Effector CD4-positive, alpha-beta T cell (primary cell): ENCODE measurements at places on chromosomes 7 and 10.

DNA sequence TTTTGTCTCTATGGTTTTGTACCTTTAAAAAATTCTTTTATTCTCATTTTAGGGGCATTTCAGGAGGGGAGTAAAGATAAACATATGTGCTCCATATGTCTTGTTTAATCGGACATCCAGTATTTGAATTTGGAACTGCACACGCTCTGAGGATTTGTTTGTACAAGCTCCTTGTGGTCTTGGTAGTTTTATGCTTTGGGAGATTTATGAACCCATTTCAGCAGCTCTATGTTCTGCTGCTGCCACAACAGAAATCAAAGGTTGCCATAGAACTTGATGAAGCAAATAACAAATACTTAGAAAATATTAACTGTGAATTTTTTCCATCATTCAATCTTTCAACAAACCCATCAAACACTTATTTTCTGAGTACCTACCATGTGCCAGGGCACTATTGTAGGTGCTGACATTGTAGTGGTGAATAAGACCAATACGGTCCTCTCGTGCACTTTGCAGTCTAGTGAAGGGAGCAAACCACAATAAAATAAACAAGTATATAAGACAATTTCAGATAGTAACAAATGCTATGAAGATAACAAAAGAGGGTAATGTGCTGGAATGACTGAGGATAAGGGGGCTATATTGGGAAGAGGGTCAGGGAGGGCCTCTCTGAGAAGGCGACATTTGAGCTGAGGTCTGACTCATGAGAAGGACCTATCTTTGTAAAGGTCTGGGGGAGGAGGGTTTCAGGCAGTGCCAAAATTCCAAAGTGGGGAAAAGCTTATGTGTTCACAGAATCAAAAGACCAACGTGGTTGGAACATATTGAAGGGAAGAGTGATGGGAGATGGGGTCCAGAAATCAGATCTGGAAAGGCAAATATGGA is 30.4 kb downstream of the MYPN start:
- no peak for DNase-seq

- no peak for DNase-seq
Measured at GRCh38 chr10:28963539-28964221, 286.4 kb downstream of the BAMBI start.

GRCh38 chr10:44760513-44760912 is 150.6 kb upstream of the TMEM72 start:
- DNase-seq = no peak

DNA sequence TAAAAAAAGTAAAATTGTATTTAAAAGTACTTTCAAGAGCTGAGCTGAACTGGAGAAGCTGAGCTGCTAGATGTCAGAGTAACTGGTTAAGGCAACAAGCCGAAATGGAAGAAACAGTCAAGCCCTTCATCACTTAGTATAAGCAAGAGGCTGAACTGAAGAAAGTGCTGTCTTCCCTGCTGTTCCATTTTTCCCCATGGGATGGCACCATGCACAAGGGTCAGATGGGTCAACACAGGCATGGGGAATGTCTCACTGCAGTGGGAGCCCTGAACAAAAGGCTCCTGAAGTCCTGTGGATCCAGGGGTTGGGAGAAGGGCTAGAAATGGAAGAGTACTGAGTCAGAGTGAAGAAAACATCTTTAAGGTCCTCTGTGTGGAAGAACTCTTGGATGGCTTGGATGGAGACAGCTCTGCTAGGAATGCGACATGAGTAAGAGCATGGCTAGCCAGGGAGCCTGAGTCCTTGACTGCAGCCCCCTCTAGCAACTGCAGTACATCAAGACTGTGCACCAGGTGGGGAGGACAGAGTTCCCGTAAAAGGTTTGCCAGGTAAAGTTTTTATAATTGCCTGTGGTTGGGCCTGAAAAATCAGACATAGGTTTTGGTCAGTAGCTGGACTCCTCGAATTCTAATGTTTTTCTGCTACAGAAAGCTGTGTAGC is 348.3 kb downstream of the GPR158 start:
- no peak for DNase-seq

DNA sequence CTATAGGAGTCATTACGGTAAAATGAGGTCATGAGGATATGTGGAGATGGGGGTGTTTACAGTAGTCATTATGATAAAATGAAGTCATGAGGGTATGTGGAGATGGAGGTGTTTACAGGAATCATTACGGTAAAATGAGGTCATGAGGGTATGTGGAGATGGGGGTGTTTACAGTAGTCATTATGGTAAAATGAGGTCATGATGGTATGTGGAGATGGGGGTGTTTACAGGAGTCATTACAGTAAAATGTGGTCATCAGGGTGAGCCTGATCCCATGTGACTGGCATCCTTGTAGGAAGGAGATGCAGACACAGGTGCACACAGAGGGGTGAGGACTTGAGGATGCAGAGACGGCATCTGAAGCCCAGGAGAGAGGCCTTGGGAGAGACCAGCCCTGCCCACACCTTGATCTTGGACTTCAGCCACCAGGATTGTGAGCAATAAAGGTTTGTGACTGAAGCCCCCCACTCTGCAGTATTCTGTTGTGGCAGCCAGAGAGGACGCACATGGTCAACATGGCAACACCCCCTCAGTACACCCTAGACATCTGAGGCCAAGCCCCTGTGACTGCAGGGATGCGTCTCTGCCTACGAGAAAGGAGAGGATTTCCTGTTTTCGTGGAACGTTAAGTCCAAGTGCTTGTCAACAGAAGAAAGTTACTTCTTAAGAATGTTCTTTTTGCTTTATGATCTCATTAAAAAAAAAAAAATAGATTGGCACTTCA is 544.4 kb downstream of the DNAJB6 start:
- DNase-seq = no peak

GRCh38 chr7:126222782-126223181 is 1030.0 kb downstream of the GRM8 start:
- DNase-seq = no peak

GRCh38 chr10:43352951-43353350 is 18.5 kb upstream of the FXYD4 start:
- no peak for DNase-seq

DNA sequence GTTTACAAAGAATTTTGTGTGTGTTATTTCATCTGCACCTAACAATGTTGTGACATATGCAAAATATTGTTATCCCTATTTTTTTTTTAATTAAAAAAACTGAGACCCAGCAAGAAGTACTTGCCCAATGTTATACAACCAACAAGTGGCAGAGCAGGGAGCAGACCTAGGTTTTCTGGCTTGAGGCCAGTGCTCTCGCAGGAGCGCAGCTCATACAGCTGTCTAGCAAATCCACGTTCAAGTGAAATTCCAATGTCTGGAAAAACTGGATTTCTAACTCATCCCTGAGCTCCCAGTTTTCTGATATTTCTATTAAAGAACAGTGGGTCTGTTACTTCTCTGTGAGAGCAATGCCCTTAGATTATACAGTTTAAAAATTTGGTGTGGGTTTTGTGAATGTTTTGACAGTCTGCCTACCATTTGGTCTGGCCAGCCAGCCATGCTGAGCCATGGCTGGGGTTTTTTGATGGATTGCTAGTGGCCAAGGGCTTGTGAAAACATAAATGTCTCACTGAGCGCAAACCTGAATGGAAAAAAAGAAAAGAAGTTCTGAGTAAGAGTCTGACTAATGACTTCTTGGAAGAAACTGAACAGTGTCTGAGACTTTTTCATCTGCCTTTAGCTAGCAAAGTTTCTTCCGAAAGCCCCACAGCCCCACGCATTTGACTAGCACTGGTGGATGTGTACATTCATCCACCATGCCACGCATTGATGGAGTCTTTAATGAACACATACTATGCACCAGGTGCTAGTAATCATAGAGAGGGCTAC is 15.4 kb upstream of the PRF1 start:
- DNase-seq = no peak

DNA sequence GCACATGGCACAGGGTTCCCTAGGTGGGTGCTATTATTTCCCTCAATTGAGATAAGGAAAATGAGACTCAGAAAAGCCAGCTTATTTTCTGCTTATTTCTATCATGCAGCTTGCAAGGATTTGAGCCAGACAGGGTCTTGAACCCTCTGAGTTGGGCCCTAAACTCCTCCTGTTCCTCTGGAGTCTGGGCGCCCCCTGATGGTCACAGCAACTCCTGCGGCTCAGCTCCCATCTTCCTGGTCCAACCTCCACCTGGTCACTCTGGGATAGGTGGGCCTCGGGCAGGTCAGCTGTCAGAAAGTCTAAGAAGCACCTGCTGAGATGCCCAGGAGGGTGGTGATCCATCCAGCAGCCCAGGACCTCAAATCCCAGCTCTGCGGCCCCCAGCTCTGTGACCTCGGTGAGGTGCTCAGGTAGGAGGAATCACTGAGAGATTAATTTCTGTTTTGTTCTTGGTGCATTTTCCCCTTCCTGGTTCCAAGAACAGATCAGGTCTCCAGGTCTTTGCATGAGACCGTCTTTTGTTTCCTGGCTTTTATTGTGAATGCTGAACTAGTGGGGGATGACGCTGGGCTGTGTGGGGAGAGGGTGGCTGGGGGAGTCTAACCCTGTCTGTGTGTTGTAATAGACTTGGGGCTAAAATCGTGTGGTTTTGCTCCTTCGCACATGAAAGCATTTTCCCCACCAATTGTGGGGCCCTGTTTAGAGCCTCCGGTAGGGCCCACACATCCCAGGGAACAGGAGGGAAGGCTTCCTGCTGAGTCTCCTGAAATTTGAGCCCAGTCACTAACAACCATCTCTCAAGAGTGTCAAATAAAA is 32.8 kb downstream of the TMEM130 start:
- DNase-seq = no peak

DNA sequence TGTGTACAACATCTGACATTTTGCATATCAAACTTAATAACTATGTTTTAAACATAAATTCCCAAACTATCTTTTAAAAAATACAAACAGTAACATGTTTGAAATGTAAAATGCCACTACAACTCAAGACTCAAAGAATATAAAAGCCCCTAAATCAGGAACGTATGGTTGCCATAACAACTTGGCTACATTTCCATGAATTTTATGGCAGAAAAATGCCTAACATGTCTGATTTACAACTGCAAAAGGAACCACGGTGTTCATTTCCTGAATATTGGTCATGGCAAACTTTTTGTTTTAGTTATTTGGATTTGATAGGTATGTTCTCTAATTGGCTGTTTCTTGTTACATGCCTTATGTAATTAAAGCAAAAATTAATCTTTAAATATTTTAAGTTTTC is 2.0 kb downstream of the SOSTDC1 start:
- no peak for DNase-seq

DNA sequence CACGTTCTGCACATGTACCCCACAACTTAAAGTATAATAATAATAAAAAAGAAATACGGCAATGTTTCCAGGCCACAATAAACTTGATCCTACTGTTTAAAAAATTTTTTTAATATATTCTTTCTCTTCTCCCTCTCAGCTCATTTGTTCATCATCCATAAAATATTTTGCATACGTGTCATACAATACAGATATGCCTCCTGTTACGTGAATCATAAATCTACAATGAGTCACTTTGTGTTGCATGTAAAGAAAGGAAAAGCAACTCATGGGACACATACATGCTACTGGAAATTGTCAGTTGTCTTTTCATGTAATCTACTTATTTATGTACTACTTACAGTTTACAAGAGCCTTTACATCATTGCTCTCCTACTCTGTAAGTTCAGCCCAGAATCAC is 1.1 kb upstream of the TECTB start:
- DNase-seq = no peak

- DNase-seq = no peak
Measured at GRCh38 chr7:26507108-26507987, 215.7 kb downstream of the SNX10 start.

GRCh38 chr10:103800789-103801540 is 54.4 kb downstream of the SH3PXD2A start:
- no peak for DNase-seq

GRCh38 chr10:4475827-4476490 is 350.0 kb upstream of the AKR1E2 start:
- DNase-seq = no peak

GRCh38 chr7:74502216-74502891 is 48.6 kb downstream of the GTF2IRD1 start:
- DNase-seq = no peak

DNA sequence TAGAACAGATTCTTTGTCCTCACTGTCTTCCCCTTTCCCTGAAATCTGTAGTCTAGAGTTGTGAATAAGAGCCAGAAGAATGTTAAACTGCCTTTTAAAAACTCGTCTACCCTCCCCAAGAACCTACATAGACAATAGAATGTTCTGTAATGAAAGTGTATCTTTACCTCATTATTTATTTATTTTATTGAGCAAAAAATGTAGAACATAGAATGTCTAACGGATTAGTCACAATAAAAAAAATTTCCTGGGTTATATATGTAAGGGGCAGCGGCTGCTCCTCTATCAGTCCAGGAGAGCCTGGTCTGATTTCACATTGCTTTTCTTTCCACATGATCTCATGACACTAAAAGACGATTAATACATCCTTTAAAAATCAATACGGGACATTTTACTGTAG is 135.7 kb downstream of the SDK1 start:
- DNase-seq = no peak

DNA sequence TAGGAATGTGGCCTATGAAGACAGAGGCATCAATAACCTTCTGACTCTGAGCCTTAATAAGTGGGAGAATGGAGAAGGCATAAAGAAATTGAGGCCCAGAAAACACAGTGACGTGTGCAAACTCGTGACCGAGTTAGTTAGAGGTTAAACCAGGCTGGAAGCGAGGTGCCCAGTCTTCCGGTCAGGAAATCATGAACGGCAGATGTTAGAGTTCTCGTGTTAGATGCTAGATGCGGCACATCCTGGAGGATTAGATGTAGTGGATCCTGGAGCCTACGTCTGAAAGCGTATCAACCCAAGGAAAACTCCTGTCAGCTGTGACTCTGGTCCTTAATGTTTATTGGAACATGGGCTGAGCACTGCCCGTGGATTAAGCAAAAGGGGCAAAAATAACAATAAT is 275.9 kb downstream of the TCF7L2 start:
- DNase-seq = no peak

DNA sequence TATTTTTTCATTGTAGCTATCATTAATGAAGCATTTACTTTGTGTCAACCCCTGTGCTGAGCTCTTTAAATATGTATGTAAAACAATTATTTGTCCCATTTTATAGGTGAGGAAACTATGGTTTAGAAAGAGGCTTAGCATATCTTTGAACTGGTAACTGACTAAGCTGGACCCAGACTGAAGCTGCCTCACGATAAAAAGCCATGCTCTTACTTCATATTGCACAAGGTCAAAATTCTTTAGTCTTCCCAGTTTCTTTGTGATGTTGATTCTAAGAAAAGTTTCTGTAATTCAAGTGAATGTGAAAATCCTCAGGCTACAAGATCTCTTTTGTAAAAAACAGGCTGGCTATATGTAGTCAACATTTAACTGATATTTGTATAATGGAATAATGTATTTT is 46.6 kb upstream of the SLC16A12 start:
- DNase-seq = no peak

- DNase-seq = no peak
Measured at GRCh38 chr10:130647341-130647740, 511.1 kb downstream of the GLRX3 start.

GRCh38 chr10:125871338-125871737 is 9.8 kb downstream of the DHX32 start:
- DNase-seq = no peak
